T-helper 22 cell (primary cell): ENCODE measurements at places on chromosomes 11 and 22.

- DNase-seq, result no peak
Measured at GRCh38 chr11:20584093-20584774, 15.2 kb upstream of the SLC6A5 start.

GRCh38 chr22:43440556-43440955 lies 28.7 kb downstream of the MPPED1 start:
- DNase-seq, result no peak

GRCh38 chr11:94149431-94150017 lies 20.9 kb downstream of the PANX1 start:
- DNase-seq, result no peak

DNA sequence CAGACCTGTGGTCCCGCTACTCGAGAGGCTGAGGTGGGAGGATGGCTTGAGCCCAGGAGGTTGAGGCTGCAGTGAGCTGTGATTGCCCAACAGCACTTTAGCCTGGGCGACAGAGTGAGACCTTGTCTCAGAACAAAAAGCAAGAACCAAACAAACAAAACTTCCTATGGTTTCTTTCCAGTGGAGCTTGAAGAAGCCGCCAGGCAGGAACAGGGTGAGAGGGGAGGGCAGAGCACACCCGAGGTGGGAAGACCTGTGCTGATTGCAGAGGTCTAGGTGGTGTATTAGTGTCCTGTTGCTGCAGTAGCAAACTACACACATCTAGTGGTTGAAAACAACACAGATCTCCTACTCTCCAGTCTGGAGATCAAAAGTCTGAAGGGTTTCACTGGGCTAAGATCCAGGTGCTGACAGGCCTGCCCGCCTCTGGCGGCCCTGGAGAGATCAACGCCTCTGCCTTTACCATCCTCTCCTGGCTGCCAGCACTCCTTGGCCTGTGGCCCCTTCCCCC lies 10.5 kb downstream of the ARHGEF17 start:
- no peak for DNase-seq

- DNase-seq, result no peak
Measured at GRCh38 chr11:17793642-17794170, 59.1 kb downstream of the KCNC1 start.

GRCh38 chr22:19656541-19657251 lies 57.6 kb upstream of the SEPTIN5 start:
- no peak for DNase-seq

DNA sequence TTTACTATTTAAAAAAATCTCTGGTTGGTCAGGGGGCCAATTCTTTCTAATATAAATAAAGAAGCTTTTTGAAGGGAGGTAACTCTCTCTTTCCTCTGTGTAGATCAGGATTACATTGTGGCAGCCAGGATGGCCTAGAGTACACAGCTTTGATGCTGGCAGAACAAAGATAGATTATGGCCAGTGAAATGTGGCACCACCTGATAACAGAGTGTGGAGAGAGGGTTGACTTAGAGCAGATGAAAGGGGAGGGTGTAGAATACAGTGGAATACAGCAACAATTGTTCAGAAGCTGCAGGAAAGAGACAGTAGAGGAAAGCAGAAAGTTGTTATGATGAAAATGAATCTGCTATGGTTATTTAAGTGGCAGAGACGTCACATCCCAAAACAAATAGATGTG lies 99.0 kb downstream of the FAR1 start:
- DNase-seq, result no peak

DNA sequence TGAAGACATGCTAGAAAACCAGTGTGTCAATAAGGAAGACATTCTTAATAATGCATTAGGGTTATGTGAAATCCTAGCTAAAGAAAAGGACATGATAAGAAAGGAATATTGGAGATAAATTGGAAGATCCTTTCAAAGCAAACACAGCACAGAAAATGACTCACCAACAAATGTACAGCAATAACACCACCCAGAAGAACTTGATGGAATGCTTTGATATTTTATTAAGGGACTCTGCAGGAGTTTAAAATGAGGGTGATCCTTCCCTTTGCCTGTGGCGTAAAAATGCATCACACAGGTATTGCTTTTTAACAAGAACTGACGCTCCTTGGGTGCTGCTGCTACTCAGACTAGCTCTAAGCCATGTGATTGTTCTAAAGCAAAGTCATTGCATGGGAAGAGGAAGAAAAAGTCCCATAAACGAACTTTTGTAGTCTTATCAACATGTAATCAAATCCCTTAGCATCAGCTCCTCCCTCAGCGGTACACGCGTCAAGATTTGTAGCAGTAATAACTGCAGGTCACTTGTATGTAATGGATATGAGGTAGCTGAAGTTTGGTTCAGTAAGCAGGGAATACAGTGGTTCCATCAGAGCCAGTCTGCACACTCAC lies 48.4 kb upstream of the EED start:
- no peak for DNase-seq

DNA sequence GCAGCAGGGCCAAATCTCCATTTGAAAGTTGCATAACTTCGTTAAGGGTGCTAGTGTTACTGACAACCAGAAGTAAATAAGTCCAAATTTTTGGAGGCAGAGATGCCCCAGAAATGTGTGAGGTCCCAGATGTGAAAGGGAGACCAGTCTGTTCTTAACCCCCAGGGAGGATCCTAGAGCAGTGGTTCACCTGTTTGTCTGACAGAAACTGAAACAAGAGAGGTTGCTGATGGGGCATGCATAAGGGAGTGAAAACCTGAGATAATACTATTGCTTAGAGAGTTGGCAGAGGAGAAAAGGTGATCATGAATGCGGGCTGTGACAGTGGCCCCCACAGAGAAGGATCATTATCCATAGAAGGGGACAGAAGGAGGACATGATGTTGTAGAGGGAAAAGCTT lies 3.8 kb downstream of the CBLIF start:
- DNase-seq, result no peak

DNA sequence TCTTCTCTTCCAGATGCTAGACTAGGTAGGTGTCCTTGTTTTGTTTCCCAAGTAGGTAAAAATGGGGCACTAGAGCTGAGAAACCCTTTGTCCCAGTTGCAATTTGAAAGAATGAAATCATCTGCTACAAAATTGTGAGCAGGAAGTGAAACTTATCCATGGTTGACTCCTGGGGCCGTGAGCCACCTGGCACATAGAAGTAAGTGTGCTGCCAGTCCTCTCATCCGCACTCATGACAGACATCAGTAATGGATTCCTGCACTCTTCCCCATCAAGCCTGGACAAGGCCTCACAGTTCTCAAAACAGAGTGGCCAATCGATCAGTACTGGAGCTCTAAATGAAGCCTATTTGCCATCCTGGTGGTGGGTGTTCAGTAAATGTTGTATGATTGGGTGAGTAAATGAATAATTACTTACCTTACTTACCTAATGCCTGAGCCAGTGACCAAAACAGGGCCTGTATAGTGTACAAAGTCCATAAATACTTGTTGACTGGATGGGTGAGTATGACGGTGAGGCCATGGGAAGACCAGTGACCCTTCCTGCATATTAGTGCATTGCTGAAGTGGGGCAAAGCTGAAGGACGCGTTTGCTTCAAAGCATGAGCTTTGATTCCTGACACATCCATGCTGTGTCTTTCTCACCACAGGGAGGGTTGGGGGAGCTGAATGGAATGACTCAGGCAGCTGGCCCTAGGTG lies 68.9 kb upstream of the HEPHL1 start:
- DNase-seq, result no peak

GRCh38 chr11:32420937-32421901 lies 14.1 kb downstream of the WT1 start:
- peak; percentile 48 for DNase-seq

DNA sequence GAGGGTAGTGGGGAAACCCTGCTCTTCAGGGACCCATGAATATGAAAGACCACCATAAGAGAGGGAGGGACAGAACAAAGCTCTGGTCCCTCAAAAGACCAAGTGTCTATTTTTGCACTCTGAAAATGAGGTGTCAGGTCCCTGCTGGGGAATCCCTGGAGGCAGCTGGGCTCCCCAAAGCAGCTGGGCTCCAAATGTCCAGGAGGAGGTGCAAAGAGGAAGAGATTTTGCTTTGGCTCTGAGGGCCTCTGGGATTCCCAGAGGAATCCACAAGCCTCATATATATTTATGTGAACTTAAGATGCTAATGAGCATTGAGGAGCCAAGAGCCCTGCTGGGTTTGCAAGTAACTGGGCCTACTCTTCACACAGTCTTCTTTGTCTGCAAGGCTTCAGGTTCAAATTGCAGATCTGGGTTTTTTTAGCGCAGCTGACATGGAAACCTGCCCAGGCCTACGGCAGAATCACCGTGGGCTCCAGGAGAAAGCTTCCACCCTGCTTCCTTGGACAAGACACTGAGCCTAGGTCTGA lies 26.0 kb downstream of the CLMP start:
- DNase-seq, result no peak

DNA sequence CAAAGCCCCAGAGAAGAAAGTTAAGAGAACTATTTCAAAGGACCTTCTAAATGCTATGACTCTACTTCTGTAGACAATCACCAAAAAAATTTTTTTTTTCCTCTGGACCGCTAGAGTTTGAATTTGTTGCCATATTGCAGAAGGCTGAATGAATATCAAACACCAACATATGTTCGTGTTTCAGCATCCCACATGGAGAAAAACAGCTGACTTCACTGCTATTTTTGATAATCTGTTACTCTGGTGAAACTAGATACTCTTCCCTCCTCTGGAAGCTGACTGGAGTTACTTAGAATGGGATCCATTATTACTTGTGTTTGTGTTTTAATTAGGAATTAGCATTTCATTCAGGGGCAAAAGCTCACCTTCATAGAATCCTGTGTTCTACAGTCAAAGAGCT lies 447.0 kb downstream of the AASDHPPT start:
- DNase-seq, result no peak

GRCh38 chr22:28674121-28674563 lies 5.5 kb downstream of the TTC28 start:
- peak; percentile 17 for DNase-seq

- DNase-seq, result no peak
Measured at GRCh38 chr11:34652191-34652973, 31.5 kb downstream of the EHF start.

- DNase-seq, result no peak
Measured at GRCh38 chr11:134343646-134344045, 11.9 kb downstream of the GLB1L2 start.

DNA sequence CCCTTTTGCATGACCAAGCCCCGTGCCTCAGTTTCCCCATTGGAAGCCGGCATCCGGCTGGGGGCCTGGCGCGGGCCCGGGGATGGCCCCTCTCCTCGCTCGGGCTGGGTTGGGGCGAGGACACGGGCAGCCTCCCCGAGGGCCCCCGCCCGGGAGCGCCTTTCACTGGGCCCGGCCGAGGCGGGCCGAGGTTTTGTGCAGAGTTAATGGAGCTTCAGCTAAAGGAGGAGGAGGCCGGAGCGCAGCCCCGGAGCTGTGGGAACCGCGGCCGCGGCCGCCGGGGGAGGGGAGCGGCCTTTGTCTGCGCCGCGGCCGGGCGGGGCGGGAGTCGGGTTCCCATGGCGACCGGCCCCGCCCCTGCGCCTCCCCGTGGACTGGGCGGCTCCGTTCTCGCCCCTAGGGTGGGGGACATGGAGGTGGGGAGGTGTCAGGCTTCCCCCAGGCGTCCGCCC lies 1.4 kb upstream of the MAPK11 start:
- DNase-seq, result peak; percentile 26

DNA sequence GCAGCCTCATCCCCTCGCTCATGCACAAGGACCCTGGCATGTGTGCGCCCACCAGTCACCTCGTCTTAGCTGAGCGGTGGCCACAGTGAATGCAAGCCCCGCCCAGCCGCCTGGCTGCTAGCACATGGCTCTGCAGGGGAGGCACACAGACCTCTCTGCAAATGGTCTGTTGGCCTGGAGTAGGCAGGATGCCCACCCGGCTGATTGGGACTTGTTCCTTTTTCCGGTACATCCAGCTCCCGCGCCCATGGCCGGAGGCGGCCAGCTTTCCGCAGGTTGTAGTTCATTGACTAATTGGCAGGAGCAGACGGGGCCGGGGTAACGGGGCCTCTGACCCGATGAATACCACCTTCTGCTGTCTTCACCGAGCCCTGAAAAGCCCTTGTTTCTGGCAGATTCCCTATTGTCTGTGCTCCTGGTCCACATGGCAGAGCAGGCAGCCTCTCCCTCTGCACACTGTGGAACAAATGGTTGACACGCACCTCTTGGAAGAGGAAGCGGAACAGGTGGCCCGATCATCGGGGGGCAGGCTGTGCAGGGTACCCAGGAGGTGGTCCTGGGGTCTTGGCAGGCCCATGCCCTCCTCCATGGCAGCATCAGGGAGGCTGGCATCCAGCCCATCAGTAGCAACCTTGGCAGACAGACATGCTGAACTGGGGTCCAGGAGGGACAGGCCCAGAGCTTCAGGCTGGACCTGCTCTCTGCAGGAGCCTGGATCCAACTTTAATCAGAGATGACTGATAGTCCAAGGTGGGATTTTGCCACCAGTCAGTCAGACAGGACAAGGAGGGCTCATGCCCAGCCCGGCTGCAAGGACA lies 1512.0 kb downstream of the BRD1 start:
- DNase-seq, result no peak

- no peak for DNase-seq
Measured at GRCh38 chr11:86119077-86119476, 50.2 kb upstream of the PICALM start.

DNA sequence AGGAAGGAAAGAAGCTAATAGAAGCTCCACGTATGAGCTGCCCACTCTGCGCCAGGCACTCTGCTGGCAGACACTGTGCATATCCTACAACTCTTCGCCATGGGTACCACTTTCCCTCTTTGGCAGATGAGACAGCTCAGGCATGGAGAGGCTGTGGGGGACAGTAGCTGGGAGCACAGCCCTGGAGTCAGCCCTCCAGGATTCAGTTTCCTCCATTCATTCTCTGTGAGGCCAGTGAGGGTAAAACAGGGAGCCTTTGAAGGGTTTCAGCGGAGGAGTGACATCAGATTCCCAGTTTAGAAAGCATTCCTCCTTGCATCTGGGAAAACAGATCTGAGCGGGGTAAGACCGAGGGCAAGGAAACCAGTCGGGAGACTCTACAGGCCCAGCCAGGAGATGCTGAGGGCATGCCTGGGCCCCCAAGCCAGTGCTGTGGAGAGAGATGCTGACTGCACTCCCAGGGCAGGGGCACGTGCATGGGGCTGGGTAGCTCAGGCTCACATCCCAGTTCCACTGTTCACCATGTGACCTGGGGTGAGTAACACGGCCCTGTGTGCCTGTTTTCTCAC lies 58.3 kb upstream of the EMID1 start:
- no peak for DNase-seq

DNA sequence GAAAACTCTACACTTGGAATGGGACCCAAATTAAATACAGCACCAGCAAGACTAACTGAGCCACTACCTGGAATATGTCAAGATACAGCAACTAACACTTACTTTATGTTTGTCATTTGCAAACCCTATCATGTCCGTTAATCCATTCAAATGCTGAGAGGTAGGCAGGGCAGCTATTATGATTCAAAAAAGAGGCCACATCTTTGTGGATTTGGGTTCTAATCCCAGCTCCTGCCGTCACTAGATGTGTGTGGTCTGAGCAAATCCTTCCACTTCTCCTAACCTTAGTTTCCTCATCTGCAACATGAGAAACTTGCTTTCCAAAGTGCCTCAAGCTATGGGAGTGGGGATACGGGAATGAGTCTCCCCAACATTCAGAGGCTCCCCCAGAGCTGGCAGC lies 24.2 kb downstream of the FLI1 start:
- no peak for DNase-seq

DNA sequence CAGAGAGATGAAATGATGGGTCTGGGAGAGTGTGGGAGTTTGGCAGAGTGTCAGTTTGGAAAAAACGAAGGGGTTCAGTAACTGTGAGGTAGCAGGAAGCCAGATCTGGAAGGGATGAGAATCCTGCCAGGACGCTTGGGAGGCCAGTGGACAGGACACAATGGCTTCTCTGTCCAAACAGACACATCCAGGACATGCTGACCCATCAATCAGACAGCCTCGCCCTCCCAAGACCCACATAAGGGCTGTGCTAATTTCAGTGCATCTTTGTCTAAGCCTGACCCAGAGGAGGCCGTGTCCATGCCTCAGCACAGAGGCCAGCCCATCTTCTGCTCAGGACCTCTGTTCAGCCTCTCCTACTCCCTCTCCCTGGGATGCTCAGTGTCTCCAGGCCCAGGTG lies 576.5 kb upstream of the B3GAT1 start:
- no peak for DNase-seq
